Vein endothelial cell (primary cell): ENCODE measurements at places on chromosomes 13 and 19. TPM values are rescaled to one million over a fixed set of nuclear protein-coding genes. Genes with fewer than 3 reads are reported as not detected.

Gene LYL1
- 58.6 and 119 TPM in 2 replicates for total RNA-seq

Gene RDH8
- not detected in 2 replicates for total RNA-seq

Gene IGFL2
- total RNA-seq, result not detected in 2 replicates

Gene ZGLP1
- 0.33 and 0.38 TPM in 2 replicates for total RNA-seq

Gene ZNF737
- 9.8 and 14.0 TPM in 2 replicates for total RNA-seq

Gene SIGLEC5
- under 0.01 TPM in 1 of 2 replicates, not detected in the other for total RNA-seq

Gene IFNL1
- not detected in 2 replicates for total RNA-seq

Gene RFPL4A
- total RNA-seq, result 2.3 TPM in 1 of 2 replicates, not detected in the other

Gene UNC13A
- under 0.01 and 0.19 TPM in 2 replicates for total RNA-seq

Gene NALCN
- total RNA-seq, result 8.5 and 9.5 TPM in 2 replicates

Gene IRGC
- not detected in 2 replicates for total RNA-seq

Gene ZNF506
- total RNA-seq, result 6.9 and 13.1 TPM in 2 replicates
